ENCODE measurements at places on chromosomes 5 and 9.

GRCh38 chr5:73523861-73524260 lies 25.6 kb downstream of the BTF3 start:
- DNase-seq, result no peak

DNA sequence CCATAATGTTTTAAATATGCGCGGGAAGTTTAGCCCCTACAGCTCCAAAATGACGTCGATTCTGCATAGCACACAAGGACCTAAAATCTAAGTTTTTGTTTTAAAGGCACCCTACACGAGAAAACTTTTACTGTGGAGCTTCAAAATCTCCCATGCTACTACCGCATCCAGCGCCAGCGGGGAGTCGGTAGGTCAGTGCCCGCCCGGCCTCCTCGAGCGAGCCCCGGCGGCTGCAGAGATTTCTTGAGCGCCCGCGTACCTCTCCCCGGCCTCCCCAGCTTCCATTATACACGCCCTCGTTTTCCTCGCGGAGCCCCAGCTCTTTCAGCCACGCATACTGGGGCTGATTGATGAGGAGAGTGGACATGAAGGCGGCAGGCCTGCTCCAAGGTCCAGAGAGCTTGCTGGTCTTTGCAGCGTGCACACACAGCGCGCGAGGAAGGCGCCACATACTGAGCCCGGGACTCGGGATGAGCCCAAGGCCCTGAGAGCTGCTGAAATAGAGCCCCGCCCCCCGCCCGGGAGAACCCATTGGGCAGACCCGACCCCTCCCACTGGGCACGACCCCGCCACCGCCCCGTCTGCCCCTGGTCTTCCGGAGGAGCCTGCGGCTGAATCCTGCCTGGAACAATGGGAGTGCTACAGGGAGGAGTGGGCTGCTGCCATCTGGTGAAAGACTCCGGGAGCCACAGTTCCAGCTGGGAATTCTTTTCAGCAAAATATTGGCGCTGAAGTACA lies at the start of gene ALDH7A1:
Gene ALDH7A1 (minus strand): TSS at position 472 of the 738 bp plus-strand sequence. CDS start 21 bp downstream, at position 451.
- DNase-seq, result peak; percentile 77

- no peak for DNase-seq
Observed at GRCh38 chr5:95081500-95081960, 203.4 kb downstream of the MCTP1 start.

DNA sequence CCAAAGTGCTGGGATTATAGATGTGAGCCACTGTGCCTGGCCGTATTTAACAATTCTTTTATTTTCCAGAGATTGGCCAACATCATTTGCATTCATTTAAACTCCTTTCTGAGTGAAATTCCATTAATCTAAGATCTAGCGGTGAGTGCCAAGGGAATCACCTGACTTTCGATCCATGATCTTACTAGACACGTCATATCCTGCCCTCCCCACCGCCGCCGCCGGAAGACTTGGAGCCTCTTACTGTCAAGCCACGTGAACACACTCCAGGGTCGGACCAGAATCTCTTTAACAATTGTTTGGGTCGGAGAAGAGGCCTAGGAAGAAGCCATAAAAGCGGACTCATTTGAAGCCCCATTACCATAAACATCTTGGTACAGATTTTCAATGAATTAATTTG lies 12.9 kb downstream of the INPP5E start:
- DNase-seq, result no peak

DNA sequence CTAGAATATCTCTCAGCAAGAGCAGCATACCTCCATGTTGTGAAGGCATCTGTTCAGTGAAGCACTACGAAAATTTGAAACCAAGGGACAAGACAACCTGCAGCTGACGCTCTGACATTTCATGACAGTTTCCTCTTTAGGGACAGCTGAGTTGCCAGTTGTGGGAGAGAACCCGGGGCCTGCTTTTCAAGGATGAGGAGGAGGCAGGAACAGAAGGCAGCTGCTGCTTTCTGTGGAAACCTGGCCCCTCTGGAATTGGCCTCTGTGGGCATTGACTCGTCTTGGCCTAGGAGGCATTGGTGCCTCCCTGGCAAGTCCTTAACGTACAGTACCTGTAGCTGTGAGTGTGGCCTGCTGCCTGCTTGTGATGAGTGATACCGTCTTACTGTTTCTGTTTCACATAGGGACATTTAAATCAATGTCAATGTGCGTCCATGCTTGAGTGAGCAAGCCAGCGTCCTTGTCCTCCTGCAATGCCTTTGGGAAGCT lies 21.6 kb downstream of the SLC46A2 start:
- no peak for DNase-seq

DNA sequence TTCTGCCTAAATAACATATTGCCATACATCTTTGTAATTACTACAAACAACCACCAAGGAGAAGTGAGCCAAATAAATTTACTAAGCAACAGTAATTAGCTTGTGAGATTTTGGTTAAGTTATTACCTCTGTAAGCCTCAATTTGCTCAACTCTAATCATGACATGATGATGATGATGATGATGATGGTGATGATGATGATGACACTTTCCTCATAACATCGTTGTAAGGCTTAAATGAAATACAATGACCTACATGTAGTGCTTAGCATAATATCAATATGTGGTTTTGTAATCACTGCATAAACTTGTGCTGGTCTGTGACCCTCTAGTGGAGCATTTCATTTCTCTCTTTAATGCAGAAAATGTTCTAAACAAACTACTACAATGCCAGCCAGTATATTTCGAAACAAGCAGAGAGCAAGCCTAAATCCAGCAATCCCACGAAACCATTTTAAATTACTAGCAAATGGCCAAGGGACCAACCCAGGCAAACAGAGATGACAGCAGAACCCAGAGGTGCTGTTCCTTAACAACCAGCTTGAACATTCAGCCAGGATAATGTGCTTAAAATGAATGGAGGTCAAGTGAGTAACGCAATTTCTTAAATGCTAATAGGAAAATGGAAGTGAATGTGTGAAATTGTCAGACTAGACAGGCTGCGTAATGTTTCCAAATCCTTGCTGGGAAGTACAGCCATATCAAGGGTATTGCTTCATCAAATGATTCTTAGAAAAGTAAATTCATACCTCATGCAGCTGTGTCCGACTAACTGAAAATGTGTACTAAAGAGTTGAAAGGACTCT lies 281.9 kb upstream of the PUM3 start:
- no peak for DNase-seq

- no peak for DNase-seq
Observed at GRCh38 chr5:129506950-129507349, 46.9 kb downstream of the ADAMTS19 start.

- no peak for DNase-seq
Observed at GRCh38 chr5:104062621-104063377, 500.2 kb upstream of the NUDT12 start.

GRCh38 chr5:59003124-59003523 lies 420.2 kb downstream of the RAB3C start:
- DNase-seq, result no peak

GRCh38 chr9:95771556-95772246 lies 103.8 kb upstream of the ERCC6L2 start:
- no peak for DNase-seq

DNA sequence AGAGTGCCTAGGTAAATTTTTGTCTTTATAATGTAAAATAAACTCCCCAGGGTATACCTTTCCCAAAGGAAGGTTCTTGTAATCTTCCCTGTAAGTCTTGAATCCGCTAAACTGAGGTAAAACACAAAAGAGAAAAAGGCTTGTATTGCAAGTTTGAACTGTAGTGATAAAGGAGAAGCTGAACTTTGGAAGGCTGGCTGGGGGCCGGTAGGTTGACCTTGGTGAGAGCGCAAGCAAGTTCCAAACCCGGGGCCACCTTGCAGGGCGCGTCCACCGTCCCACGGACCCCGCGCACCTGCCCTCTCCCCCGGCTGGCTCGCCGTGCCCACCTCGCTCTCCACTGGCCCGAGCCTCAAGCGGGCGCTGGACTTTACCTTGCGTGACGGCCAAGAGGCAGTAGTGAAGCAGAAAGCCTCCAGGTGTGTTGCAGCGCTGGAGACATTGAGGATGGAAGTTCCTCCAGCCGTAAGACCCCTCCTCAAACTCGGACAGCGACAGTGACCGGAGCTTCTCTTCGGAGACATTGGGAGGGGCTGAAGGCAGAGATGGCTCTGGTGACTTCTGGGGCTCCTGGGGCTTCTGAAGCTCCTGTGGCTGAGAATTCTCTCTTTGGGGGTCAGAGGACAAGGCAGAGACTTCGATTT lies 428 bp downstream of the SLCO4C1 start:
- DNase-seq, result no peak

DNA sequence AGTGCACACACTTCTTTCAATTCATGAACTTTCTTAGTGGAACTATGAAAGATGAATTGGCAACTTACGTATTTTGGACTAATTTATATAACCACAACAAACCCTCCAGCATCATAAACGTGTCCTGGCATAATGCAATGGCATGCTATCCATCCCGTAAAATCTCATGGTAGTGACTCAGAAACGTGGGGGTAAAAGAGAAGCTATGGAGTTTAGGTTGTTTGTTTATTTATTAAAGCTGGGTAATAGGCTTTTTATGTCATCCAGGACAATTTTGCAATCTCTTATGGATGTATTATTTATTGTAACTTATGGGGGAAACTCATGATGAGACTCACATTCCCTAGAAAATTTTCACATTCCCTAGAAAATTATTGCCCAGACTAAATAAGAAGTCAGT lies 106.3 kb downstream of the GDA start:
- no peak for DNase-seq

GRCh38 chr9:33907347-33907746 lies 90.4 kb downstream of the UBE2R2 start:
- no peak for DNase-seq

GRCh38 chr9:91131433-91131839 lies 230.3 kb downstream of the AUH start:
- no peak for DNase-seq

GRCh38 chr9:78030296-78030552 lies 1.4 kb downstream of the GNAQ start:
- DNase-seq, result no peak

DNA sequence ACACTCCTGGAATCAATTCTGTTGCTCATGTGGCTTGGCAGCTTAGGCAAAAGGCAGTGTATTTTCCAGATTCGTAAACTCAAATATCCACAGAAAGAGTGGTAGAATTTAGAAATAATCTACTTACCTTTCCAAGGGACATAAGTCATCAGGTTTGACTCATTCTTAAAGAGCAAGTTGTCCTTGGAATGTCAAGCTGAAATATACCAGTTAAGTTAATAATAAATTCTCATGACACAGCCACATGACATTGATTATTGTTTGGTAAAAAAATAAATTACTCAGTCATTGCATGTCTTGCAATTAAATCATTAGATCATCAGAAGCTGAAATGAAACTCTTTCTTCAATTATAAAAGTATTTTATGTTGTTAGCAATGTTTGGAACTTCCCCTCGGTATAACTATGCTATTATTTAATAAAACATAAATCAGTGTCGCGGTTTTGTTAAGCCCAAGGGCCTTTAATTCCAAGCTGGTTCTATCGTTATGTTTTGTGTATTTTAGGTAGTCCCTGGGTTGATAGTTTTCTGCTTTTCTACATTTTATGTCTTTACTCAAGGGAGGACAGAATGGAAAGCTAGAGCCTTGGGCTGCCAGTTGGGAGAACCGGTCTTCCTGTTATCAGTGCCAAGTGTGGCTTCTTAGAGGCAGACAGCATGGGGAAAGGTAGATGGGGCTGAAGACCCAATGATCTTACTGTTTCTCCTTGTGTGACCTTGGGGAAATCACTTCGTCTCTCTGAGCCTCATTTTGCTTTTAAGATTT lies 79.3 kb upstream of the PRLR start:
- no peak for DNase-seq

- no peak for DNase-seq
Observed at GRCh38 chr5:16853518-16853917, 82.6 kb downstream of the MYO10 start.

GRCh38 chr5:42531611-42532010 lies 108.4 kb downstream of the GHR start:
- DNase-seq, result no peak

DNA sequence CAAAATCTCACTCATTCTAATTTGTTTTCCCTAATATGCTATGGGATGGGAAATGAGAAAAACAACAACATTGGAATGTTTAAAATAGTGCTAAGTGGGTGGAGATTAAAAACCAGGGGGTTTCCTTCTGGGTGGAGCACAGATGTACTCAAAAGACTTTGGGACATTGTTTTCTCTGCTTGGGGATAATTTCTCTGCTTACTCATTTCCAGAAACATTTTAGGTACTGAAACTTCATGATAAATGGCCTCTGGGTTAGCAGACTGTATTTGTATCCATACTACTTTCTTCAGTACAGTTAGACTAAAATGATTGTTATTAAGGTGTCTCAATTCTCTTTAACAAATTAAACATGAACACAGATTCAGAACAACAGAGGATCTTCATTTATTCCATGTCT lies 17.4 kb downstream of the ELOVL7 start:
- no peak for DNase-seq

DNA sequence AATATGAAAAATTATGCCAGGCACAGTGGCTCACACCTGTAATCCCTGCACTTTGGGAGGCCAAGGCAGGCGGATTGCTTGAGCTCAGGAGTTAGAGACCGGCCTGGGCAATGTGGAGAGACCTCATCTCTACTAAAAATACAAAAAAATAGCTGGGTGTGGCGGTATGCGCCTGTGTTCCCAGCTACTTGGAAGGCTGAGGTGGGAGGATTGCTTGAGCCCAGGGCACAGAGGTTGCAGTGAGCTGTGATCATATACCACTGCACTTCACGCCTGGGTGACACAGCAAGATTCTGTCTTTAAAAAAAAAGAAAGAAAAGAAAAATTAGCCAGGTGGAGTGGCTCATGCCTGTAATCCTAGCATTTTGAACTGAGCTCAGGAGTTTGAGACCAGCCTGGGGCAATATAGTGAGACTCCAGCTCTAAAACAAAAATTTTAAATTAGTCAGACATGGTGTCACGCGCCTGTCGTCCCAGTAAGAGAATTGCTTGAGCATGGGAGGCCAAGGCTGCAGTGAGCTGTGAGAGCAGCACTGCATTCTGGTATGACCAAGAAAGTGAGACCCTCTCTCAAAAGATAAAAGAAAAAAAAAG lies 18.0 kb downstream of the PLAA start:
- DNase-seq, result no peak

DNA sequence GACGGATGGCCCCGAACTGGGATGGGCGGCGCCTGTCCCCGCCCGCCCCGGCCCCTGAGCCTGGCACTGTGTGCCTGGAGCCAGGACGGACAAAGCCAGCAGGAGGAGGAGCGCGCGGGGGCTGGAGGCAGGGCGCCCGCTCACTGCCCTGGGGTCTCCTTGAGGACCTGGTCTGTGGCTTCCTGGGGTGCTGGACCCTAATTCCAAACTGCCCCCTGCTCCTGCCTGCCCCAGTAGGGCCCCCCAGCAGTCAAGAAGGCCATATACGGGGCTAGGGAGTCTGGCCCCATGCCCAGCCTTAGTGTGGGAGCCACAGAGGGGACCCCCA lies 29.2 kb upstream of the RXRA start:
- no peak for DNase-seq

DNA sequence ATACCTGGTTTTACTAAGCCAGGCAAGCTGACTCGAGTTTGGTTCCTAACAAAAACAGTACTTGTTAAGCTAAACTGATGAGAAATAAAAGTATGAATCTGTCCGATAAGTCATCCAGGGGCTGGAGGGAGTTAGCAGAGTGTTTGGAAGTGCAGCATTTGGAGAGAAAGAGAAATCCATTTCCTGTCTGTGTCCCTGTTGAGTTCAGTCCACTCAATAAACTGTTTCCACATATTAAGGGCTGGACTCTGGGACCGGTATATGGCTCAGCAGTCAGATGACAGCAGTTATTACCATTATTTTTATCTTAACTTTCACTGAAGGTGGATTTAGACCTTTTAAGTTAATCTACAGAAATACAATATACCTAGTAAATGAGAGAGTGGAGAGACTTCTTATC lies 130.6 kb upstream of the ADRA1B start:
- no peak for DNase-seq

GRCh38 chr5:91179018-91179417 lies 204.1 kb downstream of the ARRDC3 start:
- DNase-seq, result no peak

GRCh38 chr9:121326130-121326838 lies 43.8 kb downstream of the STOM start:
- no peak for DNase-seq

Measured in mesothelial cell of epicardium (in vitro differentiated cells).